ENCODE measurements at places on chromosomes 7 and 10. TPM values are rescaled to one million over a fixed set of nuclear protein-coding genes. Genes with fewer than 3 reads are reported as not detected.

GRCh38 chr10:32253821-32254220 is 93.1 kb downstream of the EPC1 start:
- DNase-seq: no peak

- no peak for DNase-seq
Measured at GRCh38 chr7:134527979-134528371, 608 bp downstream of the AKR1B10 start.

The BLNK gene
- 3.2 TPM for total RNA-seq

The HTR5A gene
- total RNA-seq: not detected

The ZPBP gene
- total RNA-seq: not detected
